ENCODE measurements at places on chromosomes 11 and 22. TPM values are rescaled to one million over a fixed set of nuclear protein-coding genes. Genes with fewer than 3 reads are reported as not detected.

The RDX gene
- total RNA-seq: 116 TPM

GRCh38 chr11:19886498-19886897, 173.9 kb downstream of the NAV2 start:
- no peak for DNase-seq

DNA sequence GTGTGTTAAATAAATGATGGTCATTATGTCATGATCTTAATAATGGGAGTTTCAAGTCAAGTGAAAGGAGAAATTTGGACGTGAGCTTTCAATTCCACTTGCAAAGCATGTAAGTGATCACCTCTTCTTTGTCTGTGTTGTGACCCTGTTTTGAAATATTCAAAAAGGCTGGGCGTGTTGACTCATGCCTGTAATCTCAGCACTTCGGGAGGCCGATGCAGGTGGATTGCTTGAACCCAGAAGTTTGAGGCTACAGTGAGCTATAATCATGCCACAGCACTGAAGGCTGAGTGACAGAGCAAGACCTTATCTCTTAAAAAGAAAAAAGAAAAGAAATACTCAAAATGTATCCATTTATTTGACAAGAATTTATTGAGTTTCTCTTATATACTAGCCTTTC, 32.9 kb upstream of the EED start:
- DNase-seq: no peak

The PRR14L gene
- total RNA-seq: 57.6 TPM

The KCNJ5 gene
- 7.3 TPM for total RNA-seq

The PHF21B gene
- not detected for total RNA-seq

- no peak for DNase-seq
These were observed 15.1 kb upstream of the AIFM3 start for GRCh38 chr22:20951932-20952380.

GRCh38 chr22:46848197-46848596, 85.7 kb downstream of the TBC1D22A start:
- DNase-seq: no peak

- DNase-seq: no peak
These were observed 34.7 kb downstream of the CCDC83 start for GRCh38 chr11:85889676-85890579.

GRCh38 chr22:47195156-47195483, 432.7 kb downstream of the TBC1D22A start:
- DNase-seq: no peak

- no peak for DNase-seq
These were observed 1384.0 kb downstream of the TBC1D22A start for GRCh38 chr22:48146426-48146825.

The C22orf31 gene
- not detected for total RNA-seq

GRCh38 chr11:2886191-2886894, 768 bp upstream of the CDKN1C start:
- no peak for DNase-seq

- no peak for DNase-seq
These were observed 11.5 kb upstream of the MUC15 start for GRCh38 chr11:26583550-26583949.

DNA sequence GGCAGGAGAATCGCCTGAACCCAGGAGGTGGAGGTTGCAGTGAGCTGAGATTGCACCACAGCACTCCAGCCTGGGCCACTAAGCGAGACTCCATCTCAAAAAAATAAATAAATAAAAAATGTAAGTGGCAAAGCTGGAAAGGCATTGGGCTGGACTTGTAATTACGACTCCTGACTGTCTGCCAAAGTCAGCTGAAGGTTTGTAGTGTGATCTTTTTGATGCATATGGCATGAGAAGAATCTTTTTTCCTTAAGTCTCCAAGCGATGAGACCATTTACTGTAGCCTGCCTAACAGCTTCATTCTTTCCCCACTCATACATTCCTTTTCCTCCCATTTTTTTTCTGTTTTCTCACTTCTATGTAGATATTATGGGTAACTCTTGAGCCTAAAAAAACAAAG, 24.8 kb downstream of the CTNND1 start:
- DNase-seq: no peak

DNA sequence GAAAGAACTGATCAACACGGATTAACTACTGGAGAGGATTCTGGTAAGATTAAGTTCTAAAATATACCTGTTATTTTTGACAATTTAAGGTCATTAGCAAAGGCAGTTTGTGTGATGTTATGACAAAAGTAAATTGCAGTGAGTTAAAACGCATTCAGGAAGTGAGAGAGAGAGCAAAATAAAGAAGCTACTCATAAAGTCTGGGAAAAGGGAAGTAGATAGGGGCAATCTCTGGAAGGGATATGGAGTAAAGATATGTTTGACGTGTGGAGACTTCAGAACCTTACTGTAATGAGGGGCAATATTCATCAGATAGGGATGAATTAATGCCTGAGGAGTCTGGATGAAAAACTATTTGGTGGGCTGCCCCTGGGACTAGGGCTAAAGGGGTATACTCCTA, 16.8 kb downstream of the OR56B4 start:
- no peak for DNase-seq

The HPX gene
- 3.2 TPM for total RNA-seq

The POTEH gene
- not detected for total RNA-seq

- peak; percentile 45 for DNase-seq
These were observed 67.9 kb upstream of the WNT7B start for GRCh38 chr22:46044621-46045458.

DNA sequence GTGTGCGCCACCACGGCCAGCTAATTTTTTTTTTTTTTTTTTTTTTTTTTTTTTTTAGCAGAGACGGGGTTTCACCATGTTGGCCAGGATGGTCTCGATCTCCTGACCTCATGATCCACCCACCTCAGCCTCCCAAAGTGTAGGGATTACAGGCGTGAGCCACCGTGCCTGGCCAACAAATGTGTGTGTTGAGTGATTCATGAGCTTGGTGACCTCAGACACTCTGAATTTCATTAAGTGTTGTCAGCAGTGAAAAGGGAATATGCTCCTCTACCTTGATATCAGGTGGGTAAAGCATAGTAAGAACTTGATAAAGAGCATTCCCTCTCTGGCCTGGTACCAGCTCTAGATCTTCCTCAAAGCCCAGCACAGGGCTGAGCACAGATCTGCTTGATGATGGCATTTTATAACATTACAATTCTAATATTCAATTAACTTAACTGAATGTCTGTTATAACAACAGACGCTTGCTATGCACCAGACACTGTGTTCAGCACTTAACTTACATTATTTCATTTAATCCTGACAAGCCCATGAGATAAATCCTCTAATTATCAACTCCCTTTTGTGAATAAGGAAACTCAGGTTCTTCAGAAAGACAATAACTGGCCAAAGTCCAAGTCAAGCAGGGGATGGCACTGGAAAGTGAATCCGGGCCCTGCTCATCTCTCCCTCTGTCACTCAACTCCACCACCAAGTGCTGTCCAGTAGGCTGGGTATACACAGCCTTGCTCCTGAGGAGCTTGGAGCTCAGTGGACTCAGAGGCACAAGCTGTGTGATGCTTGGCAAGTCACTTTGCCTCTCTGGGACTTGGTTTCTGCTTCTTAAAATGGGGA, 13.0 kb downstream of the TBC1D10A start:
- DNase-seq: no peak

DNA sequence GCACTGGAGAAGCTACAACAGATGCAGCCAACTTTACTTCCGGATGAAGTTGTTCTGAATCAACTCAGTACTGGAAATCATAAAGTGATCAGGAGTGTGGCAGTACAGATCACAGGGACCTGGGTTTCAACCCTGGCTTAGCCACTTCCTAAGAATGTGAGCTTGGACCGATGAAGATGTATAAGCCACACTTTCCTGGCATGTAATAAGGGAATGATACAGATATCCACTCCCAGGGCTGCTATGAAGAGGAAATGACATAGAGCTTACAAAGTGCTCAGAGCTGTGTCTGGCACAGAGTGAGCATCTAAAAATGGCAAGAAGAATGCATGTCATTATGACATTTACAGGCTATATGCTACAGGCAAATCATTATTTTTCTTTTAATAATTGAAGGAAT, 378.7 kb downstream of the NTM start:
- no peak for DNase-seq

- DNase-seq: no peak
These were observed 2.3 kb downstream of the TKFC start for GRCh38 chr11:61335355-61335710.

DNA sequence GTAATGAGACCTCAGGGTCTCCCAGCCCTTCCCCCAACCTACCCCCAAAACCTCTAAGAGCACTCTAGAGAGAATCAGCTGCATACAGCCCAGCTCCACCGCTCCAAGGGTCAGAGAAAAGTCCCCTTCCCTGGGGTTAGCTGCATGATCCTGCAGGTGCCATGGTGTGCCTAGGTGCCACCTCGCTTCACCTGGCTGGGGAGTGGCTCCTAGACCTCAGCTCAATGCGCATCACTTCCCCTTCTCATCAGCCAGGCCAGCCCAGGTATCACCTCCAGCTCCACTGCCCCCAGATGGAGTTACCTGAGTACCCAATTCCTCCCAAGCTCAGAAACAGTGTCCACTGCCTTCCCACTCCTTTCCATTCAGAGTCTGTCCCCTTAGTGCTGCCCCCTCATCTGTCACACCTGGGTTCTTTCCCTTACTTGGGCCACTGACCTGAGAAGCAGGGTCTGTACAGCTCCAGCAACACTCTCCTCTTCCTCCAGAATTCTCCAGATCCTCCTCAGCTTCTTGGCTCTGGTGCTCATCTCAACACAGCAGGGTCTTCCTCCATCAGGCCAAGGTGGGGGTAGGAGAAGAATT, 1.3 kb downstream of the STARD10 start:
- DNase-seq: no peak

The DCHS1 gene
- 15.2 TPM for total RNA-seq

The ARRB1 gene
- 193 TPM for total RNA-seq

GRCh38 chr11:65316227-65317024, 1.8 kb downstream of the CDC42EP2 start:
- peak; percentile 34 for DNase-seq

- no peak for DNase-seq
These were observed 184.4 kb upstream of the NCAM1 start for GRCh38 chr11:112776834-112777233.

GRCh38 chr11:8913961-8914660, 3.1 kb downstream of the AKIP1 start:
- no peak for DNase-seq

The TOP3B gene
- 29.7 TPM for total RNA-seq

- DNase-seq: no peak
These were observed 64.5 kb downstream of the SHISAL1 start for GRCh38 chr22:44247923-44248892.

GRCh38 chr11:82731691-82732277, 1.9 kb downstream of the FAM181B start:
- DNase-seq: no peak

DNA sequence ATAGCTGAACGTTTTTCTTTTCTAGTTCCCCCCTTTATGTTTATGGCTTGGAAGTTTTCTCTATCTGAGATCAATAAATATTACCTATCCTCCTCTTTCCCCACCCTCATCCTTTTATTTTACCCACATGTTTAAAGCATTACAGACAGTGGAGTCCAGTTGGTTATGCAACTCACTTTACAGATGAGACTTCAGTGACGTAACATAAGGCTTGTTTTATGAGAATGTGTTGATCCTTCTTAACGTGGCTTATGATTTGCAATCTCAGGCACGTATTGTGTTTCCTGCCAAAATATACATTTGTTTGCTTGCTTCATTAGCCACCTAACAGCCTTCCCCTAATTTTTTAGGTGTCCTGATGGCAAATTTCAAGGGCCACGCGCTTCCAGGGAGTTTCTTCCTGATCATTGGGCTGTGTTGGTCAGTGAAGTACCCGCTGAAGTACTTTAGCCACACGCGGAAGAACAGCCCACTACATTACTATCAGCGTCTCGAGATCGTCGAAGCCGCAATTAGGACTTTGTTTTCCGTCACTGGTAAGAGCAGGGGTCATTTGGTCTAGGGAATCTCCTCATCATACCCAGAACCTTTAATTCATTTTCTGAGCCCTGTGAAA, 36.6 kb downstream of the TMEM45B start:
- no peak for DNase-seq

GRCh38 chr22:50578776-50579310, 616 bp upstream of the CPT1B start:
- DNase-seq: no peak

DNA sequence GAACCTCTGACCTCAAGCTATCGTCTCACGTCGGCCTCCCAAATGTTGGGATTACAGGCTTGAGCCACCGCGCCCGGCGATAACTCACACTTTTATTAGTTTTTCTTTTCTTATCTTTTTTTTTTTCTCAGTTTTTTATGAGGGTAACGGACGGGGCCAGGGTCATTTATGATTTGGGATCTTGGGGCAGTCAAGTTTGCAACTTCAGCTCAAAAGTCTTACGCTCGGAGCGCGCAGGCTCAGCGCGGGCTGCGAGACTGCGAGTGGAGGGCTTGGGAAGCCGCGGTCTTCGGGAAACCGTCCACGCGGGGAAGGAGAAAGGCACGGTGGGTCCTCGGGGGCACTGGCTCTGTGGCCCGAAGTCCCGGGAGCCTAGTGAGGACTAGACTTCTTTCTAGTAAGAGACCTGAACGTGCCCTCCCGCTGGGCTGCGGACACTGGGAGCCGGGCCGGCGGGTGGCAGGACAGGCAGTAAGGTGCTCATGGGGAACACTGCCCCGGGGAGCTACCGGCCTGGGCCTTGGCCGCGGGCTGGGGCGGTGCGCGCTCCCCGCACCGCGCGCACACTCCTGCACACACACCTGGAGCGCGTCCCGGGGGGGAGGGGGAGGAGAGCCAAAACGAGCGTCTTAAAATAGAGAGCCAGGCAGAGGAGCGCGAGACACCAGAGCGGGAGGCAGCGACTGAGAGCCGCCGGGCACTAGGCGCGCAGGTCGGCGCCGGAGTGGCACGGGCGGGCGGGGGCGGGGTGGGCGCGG, 476 bp upstream of the BARX2 start:
- peak; percentile 86 for DNase-seq

GRCh38 chr11:118812485-118812884, 21.5 kb upstream of the DDX6 start:
- no peak for DNase-seq

DNA sequence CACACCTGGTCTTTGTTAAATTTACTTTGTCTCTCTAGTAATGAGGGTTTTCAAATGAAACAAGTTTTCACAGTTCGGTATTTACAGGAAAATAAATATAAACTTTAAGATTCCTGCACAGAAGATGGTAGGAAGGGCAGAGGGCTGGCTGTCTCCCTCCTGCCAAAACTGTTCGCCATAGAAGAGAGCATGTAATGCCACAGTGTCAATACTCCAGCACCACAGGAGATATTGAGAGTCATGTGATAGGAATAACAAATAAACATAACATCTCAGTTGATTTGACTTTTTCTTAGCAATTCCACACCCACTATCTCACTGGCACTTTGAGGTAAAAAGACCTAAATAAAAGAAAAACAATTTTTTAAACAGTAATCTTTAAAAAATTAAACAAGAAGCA, 100.9 kb downstream of the MRTFA start:
- no peak for DNase-seq

The ZMAT5 gene
- 22.3 TPM for total RNA-seq

The MMP8 gene
- 0.29 TPM for total RNA-seq

Measured in upper lobe of left lung (tissue), 6 donors.